ENCODE measurements at places on chromosomes 6 and 20.

DNA sequence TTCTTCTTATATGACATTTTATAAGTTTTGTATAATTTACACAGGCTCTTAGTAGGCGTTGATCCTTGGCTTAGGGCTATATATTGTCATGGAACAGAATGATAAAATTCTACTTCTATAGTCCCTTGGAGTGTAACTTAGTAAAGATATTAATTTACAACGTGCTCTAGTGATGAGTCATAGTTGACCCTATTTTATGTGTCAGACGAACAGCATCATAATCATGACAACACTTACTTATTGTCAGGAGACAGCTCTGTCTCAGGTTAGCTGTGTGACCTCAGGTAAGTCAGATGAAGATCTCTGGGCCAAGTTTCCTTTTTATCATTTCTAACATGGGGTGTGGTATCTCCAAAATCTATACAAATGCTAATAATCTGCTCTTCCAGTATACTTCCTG lies 473.5 kb downstream of the UTRN start:
- no peak for DNase-seq

- no peak for DNase-seq
These were observed 431.8 kb downstream of the PREX1 start for GRCh38 chr20:48395816-48396546.

GRCh38 chr20:63752411-63753101 lies 13.0 kb downstream of the SLC2A4RG start:
- DNase-seq = no peak

- DNase-seq = no peak
These were observed 25.0 kb downstream of the BMP7 start for GRCh38 chr20:57241363-57241991.

GRCh38 chr6:107928984-107929383 lies 29.0 kb downstream of the SEC63 start:
- DNase-seq = no peak

GRCh38 chr20:17835240-17835933 lies 133.2 kb downstream of the SNX5 start:
- DNase-seq = no peak

DNA sequence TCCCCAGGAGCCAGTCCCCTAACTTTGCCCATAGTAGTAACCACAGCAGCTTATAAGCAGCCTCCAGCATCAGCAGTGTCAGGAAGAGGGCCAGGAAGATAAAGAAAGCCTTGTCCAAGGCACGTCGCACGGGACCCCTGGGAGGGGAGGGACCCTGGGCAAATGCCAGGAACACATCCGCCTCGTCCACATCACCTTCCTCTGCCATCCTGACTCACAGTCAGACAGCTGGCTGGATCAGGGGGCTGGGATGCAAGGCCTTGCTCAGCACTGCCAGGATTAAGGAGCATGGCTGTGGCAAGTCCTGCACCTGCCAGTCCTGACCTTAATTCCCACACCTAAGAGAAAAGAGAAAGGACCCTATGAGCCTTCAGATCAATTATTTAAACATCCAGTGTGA lies 11.5 kb upstream of the ZBTB22 start:
- no peak for DNase-seq

GRCh38 chr6:16673011-16673797 lies 88.1 kb downstream of the ATXN1 start:
- DNase-seq = no peak

DNA sequence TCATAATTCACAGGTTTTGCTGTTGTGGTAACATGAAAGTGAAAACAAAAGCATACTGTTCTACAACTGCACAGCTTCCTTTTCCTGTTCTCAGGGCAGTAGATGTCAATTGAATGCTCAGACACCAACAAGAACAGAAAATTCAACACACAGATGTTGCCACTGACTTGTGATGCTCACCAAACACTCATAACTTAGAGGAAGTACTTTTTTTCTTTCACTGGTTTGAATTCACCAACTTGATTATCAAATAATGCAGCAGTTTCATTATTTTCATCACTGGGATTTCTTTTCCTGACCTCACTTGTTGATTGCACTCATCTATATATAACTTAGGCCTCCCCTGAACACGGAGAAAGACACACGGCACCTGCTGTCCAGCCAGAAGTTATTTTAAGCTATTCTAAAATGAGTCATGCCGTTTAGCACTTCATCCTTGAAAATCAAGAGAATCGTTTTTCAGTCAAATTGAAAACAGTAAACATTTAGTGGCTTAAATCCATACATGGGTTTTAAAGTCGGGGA lies 949 bp downstream of the TXLNB start:
- no peak for DNase-seq

- no peak for DNase-seq
These were observed 6.0 kb upstream of the SMIM28 start for GRCh38 chr6:138371720-138372119.

- DNase-seq = no peak
These were observed 60.5 kb upstream of the SLC22A23 start for GRCh38 chr6:3517350-3517749.

DNA sequence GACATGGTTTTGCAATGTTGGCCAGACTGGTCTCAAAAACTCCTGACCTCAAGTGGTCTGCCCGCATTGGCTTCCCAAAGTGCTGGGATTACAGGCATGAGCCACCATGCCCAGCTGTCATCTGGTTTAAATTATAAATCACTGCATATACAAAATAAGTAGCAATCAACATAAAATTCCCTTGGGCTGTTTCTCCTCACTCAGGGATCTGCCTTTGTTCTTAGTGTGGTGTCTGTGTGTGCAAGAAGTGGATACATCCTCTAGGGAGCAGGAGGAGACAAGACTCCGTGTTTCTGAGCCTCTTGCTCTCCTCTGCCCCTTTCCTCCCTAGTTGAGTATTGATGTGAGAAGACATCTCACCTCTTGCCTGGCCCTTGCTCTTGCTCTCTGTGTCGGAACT lies 65.2 kb upstream of the ADGRF4 start:
- DNase-seq = no peak

DNA sequence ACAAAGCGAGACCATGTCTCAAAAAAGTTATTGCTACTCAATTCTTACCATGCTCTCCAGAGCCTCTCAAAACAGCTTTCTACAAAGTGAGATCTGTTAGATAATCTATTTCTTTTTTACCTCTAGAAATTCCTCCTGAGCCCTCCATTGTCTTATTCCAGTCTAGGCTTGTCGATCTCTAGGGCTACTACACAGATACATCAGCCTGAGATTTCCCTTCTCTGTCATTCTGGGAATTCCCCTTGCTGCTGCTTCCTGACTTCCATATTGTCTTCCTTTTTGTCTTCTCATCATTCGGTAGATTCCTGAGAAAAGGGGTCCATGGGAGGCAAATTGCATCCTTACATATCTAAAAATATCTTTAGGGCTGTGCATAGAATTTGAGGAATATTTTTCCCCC lies 75.6 kb upstream of the GNRH2 start:
- no peak for DNase-seq

DNA sequence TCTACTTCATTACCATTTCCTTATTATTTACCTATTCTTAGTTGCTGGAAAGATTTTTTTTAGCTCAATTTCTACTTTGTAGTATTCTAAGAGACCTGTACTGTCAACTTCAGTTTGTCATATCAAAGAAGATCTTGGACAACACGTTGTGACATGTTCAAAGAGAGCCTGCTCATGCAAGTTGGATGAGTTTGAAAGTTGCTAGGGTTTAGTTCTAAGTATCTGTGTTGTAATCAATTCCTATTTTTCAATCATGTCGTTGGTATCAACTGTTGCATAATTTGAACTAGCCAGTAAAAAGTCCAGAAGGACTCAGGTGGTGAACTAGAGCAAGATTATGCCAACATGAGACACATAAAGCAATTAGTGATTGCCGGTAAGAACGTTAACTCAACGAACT lies 30.2 kb downstream of the PKIB start:
- no peak for DNase-seq

Data from activated CD8-positive, alpha-beta memory T cell treated with anti-CD3 and anti-CD28 coated beads, Interleukin-2, amount 50 U/mL, for 4 hours (primary cell).